Caki2 (cell line): ENCODE measurements at places on chromosomes 11 and 22. TPM values are rescaled to one million over a fixed set of nuclear protein-coding genes. Genes with fewer than 3 reads are reported as not detected.

The RFPL3 gene
- total RNA-seq = not detected in 2 replicates

GRCh38 chr11:12811861-12812260 is 137.6 kb downstream of the TEAD1 start:
- DNase-seq = no peak

GRCh38 chr11:31106326-31106725 is 263.2 kb downstream of the DCDC1 start:
- no peak for DNase-seq

- no peak for DNase-seq
Measured at GRCh38 chr11:96035031-96035739, 111.3 kb upstream of the MTMR2 start.

- DNase-seq = no peak
Measured at GRCh38 chr11:57556041-57556440, 11.4 kb downstream of the UBE2L6 start.

DNA sequence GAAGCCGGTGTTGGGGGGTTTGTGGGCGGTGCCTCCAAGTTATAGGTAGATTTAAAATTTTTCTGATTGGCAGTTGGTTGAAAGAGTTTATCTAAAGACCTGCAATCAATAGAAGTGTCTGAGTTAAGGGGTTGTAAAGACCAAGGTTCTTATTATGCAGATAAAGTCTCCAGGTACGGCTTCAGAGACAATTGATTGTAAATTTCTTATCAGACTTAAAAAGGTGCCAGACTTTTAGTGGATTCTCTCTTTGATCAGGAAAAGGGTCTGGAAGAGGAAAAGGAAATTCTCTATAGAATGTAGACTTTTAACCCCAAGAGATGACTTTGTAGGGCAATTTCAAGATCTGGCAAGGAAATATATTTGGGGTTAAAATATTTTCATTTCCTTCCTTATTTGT is 25.2 kb downstream of the CLMP start:
- no peak for DNase-seq

GRCh38 chr11:44964526-44965209 is 14.0 kb upstream of the TP53I11 start:
- DNase-seq = no peak
